ENCODE measurements at places on chromosomes 13 and 19.

DNA sequence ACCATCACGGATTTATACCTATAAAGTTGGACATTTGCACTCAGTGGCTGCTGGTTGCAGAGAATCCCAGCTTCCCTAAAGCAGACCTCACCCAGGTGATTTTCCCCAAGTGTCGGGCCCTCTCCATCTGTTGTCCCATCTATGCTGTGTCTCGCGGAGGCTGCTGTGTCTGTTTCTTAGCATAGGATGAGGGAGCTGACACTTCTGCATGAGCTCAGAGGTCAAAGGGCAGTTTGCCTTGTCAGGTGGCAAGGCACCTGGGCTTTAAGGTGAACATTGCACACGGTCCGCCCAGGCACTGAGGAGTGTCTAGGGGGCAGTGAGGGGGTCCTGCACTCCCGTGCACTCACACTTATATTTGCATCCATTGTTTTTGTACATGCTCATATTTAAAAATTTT is 151.6 kb downstream of the ZIC5 start:
- no peak for DNase-seq

GRCh38 chr19:1016647-1017114 is 4.2 kb downstream of the TMEM259 start:
- no peak for DNase-seq

GRCh38 chr19:13600802-13601201 is 94.5 kb upstream of the CACNA1A start:
- DNase-seq: no peak

GRCh38 chr19:10946958-10947657 is 13.7 kb upstream of the SMARCA4 start:
- no peak for DNase-seq

DNA sequence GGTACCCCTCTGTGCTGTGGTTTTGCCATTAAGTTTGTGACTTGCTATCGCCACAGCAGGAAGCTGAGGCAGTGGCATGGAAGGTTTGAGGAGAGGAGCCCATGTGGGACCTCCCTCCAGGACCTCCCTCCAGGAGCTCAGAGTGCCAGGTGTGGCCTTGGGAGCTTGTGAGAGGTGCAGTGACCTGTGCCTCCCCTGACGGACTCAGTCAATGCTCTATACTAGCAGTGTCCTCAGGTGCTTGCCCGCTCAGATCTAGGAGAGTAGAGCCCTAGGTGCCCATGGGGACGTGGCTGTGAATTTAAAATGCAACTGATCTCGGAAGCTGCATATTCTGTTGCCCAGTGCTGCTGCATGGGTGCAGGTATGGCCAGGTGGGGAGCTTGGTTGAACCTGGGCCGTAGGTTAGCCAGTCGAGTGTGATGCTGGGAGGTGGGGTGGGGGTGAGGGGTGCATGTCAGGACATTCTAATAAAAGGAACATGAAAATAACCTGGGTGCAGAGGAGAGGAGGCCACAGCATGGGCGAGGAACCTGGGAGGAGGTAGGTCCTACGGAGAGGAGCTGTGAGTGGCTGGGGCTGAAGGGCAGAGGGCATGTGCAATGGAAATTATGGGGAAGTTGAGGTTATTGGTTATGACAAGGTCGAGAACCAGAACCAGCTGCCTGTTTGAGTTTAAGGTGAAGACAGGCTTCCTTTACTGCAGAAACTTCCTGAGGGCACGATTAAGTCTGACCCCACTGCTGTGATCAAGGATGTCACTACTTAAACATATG is 41.6 kb downstream of the TEX29 start:
- no peak for DNase-seq

- DNase-seq: no peak
These were observed 6.8 kb upstream of the NECTIN2 start for GRCh38 chr19:44839276-44839675.

- DNase-seq: no peak
These were observed 10.1 kb downstream of the NLRP12 start for GRCh38 chr19:53813996-53814395.

- DNase-seq: no peak
These were observed 9.6 kb downstream of the ATP11A start for GRCh38 chr13:112699322-112699918.

GRCh38 chr13:67107979-67108378 is 122.2 kb downstream of the PCDH9 start:
- no peak for DNase-seq

DNA sequence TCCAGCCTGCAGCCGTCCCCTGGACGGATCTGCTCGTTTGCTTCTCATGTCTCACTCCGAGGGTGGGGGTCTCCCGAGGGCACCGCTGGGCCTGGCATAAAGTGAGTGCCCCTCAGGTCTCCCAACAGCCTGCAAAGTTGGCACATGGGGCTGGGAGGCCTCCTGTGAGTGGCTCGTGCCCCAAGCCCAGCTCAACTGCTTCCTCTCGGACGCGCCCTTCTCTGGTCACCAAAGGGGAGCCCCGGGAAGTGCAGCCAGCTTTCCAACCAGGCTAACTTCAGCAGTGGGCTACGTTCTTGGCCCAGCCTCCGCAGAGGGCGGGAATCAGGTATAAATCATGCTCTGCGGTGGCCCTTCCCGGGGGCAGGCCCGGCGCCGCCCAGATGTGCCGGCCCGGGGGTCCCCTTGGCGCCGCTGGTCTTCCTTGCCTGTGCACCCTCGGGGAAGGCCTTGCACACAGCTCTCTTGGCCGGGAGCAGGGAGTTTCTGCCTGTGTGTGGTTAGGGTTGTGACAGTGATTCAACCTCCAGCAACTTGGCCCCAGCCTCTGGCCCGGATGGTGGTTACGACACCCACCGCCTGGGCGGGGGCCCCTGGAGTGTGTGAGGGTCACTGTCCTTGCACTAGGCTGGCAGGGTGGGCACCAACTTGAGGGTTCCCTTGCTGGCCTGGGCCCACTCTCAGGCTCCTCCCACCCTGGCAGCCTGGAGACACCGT is 20.7 kb downstream of the CEBPG start:
- no peak for DNase-seq

DNA sequence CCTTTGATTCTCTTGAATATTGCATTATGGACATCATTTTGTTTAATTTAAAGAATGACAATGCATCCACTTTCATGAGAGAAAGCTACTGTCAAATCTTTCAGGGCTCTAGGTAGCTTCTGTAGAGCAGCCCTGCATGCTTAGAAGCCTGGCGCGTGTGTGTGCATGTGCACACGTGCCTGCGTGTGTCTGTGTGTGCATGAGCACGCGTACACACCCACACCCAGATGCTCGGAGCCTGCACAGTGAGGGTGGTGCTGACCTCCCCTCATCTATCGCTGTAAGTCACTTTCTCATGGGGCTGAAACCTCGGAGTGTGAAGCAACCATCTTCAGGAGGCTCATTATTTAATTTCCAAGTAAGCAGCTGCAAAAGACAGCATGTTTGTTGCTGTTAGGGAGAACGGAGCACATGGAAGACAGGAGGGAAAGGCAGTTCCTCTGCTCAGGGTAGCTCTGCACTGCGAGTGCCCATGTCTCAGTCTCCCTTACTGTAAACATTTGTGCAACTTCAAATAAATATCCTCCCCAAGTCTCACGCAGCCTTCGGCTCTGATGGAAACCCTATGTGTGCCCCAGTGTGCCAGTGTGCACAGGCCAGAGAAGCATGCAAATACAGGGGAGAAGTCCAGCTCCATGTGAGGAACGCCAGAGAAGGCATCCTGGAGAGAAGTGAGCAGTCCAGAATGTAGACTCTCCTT is 22.8 kb downstream of the TSHZ3 start:
- no peak for DNase-seq

- no peak for DNase-seq
These were observed 96.3 kb upstream of the TNFSF11 start for GRCh38 chr13:42477596-42478190.

- DNase-seq: no peak
These were observed 356.9 kb downstream of the NDFIP2 start for GRCh38 chr13:79837741-79838450.

DNA sequence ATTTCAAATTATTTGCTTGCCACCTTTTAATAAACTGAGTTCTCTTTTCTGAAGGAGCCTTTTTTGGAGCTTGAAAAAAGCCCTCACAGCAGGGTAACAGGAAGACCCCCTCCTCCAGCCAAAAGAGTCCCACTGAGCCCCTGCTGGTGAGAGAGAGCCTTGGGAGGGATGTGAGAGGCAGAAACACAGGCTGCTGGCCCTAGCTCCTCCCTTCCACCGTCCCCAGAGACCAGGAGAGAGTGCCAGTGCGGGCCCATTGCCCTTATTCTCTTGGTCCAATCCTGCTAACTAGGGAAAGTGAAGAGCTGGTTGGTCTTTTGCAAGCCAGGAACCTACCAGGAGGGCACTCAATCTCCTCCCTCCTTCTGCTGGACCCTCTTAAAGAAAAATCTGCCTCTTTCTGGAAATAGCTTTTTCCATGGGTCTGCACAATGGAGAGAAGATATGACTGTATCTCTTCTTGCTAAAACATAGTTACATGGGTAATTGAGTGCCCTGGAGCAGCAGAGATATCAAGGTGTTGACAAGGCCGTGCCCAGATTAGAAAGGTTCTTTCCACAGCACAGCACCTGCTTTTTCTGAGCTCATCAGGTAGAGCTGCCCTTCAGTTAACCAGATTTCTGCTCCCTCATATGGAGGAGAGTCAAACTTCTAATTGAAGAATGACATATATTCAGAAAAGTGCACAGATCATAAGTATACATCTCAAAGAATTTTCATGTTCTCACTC is 113.9 kb downstream of the LRCH1 start:
- DNase-seq: no peak

DNA sequence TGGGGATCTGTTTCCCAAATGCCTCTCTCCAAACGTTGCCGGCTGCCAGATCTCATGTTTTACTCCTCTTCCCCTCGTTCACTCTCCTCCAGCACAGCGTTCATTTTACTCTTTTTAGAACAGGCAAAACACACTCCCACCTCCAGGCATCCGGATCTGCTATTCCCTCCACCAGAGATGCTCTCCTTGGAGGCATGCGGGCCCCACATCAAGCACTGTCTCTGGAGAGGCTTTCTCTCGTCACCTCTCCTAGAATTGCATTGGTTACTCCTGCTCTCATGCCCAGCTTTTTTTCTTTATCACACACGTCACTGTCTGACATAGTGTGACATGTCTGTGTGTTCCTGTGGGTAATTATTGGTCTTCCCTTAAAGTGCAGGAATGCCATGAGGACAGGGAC is 20.1 kb upstream of the MYADM start:
- DNase-seq: no peak

- no peak for DNase-seq
These were observed 1.3 kb downstream of the APOC2 start for GRCh38 chr19:44947041-44947581.

- DNase-seq: no peak
These were observed 14.0 kb downstream of the CD70 start for GRCh38 chr19:6576869-6577475.

- no peak for DNase-seq
These were observed 123.1 kb downstream of the CDK8 start for GRCh38 chr13:26377038-26377437.

- peak; percentile 23 for DNase-seq
These were observed 5.3 kb upstream of the GPR4 start for GRCh38 chr19:45607071-45608029.

- DNase-seq: no peak
These were observed 8.9 kb downstream of the GNG7 start for GRCh38 chr19:2693492-2694160.

DNA sequence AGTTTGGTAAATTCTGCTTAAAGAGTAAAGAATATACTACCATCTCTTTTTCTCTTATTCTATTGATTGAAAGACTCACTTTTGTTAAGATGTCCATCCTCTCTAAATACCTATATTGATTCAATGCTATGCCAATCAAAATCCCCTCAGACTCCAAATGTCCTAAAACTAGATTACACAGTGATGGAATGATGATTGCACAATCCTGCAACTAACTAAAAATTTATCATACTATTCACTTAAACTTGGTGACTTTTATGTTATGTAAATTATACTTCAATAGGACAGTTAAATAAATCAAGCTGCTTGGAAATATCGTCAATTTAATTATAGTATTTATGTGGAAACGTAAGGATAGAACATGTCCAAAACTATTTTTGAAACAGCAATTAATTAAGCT is 2765.1 kb upstream of the PCDH20 start:
- no peak for DNase-seq

DNA sequence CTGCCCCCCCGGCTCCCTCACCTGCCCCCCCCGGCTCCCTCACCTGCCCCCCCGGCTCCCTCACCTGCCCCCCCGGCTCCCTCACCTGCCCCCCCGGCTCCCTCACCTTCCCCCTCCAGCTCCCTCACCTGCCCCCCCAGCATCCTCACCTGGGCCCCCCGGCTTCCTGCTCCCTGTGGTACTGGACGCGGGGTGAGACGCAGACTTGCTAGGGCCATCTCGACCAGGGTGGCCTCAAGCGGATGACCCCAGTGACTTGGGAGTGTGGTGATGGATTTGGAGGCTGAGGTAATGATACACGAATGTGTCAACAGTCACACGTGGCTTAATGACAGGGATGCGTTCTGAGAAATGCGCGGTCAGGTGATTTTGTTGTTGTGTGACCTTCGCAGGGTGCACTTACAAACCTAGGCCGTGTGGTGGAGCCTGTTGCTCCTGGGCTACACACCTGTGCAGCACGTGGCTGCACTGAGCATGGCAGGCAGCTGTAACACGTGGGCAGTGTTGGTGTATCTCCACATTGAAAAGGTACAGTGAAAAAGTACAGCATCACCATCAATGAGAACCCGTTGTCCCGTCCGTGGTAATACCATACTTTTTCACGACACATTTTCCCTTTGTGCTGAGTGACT is 197.8 kb downstream of the TEX29 start:
- no peak for DNase-seq

GRCh38 chr13:54975676-54976075 is 1947.1 kb downstream of the OLFM4 start:
- DNase-seq: no peak

GRCh38 chr13:97385854-97386253 is 48.1 kb upstream of the RAP2A start:
- DNase-seq: no peak

DNA sequence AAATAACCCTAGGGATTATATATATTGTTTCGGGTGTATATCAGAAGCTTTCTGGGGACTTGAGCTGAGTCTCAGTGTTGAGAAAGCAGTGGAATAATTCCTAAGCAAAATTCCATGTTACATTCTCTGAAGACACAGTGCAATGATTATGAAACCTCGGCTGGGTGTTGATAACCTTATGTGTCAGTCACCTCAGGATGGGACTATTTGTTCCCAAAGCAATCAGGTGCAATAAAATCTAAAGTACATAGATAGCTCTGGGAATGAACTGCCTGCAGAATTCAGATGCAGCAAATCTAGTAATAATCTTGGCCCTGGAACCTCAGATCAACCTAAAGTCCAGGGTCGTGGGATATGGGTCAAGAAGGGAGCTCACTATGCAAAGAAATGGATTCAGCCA is 53.0 kb downstream of the EDNRB start:
- no peak for DNase-seq

- no peak for DNase-seq
These were observed 1456.1 kb upstream of the MIR17HG start for GRCh38 chr13:89891416-89891815.

GRCh38 chr19:38649305-38650171 is 2.1 kb downstream of the ACTN4 start:
- DNase-seq: no peak

DNA sequence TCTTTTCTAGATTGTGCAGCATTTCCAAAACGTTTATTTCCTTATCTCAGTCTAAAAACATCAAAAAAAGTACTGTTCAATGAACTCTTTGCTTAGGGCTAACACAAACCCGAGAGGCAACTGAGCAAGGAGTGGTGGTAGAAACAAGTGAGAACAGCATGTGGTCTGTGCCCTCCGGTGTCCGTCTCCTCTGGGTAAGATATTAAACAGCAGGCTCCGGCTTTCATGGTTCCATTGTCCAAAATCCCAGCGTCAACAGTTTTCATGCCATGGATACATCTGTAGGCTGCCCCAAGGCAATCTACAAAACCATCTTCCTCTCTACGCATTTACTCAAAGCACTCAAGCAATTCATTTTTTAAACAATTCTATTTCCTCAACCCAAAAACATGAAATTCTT is 22.8 kb downstream of the DCLK1 start:
- no peak for DNase-seq
